ENCODE measurements at places on chromosomes 2 and 18.

DNA sequence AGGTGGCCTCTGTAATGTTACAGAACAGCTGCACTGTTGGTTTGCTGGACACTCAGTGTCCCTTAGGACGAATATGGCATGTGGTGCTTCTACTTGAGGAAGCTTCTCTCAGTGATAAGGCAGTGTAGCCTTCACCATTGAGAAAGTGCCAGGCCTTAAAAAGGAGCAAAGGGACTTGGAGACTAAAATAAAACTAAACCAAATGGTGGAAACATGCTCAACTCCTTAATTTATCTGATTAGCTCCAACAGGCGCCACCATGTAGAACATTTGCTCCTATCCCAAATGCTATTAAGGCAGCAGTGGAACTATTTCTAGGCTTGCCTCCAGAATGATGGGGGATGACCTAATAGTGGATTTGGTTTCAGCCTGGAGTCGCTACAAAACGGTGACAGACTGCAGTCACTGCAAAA lies 77.5 kb upstream of the MYL1 start:
- no peak for DNase-seq

DNA sequence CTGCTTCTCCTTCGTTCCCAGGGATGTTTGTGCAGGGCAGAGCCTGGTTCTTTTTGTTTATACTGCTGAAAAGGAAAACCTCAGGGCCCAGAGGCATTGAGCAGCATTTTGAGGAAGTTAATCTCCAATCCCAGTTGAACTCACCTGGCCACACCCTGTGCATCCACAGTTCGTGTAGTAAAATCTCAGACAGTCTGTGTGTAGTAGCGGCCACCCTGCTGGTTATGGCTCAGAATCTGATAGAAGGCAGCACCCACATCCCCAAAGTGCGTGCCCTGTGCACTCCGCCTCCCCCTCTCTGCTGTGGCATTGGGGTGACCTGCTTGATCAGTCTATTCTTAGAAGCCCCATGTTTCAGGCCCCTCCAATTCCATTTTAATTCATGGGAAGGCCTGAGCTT lies 10.9 kb downstream of the TRIB2 start:
- DNase-seq: no peak

- no peak for DNase-seq
Observed at GRCh38 chr2:946073-946948, 4.3 kb upstream of the SNTG2 start.

DNA sequence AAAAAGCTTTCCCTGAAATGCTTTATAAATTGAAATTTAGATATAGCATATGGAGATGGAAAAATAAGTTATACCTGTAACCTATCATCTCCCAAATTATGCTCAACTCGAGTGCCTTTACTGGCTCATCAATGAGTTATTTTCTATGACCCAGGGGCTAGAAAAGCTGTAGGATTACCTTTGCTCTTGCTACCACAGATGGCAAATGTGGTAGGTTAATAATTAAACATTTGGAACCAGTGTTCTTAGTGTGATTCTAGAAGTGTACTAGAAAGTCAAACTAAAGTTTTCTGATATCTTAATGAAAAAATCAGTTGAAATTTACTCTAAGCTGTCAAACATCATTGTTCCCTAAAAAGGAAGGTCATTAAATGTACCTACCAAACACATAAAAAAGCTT lies 22.5 kb downstream of the ALS2 start:
- no peak for DNase-seq

DNA sequence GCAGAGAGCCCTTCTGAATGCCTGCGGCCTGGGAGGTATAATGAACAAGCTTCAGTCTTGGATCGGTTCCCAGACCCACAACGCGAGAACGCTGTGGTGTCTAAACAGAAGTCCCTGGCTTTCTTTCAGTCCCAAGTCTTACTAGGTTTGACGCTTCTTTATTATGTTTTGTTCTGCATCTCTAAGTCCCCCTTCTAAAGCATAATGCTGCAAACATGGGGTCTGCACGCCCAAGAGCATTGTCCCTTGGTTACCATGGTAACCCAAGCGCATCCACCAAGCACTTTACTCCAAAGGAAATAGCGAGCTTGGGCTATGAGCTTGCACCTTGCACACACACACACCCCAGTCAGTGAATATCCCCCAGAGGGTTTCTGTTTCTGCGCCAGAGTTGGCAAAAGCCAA lies 193.7 kb downstream of the INO80D start:
- DNase-seq: no peak

DNA sequence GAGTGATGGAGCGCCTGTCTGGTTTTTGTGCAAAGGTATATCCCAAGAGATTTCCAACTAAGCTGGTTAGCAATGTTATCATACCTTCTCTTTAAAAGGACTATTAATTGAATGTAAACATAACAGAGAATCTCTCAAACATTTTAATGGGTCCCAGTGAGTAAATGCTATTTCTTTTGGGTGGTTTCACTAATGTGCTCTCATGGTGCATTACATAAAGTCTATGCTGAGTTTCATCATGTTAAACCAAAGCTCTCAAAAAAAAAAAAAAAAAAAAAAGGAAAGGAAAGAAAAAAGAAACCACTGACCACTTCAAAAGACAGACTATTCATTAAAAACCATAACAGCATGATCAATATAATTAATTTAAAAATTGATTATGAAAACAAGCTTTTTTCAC lies 119.1 kb upstream of the SCN1A start:
- no peak for DNase-seq

- DNase-seq: no peak
Observed at GRCh38 chr2:241321886-241322285, 6.2 kb downstream of the SEPTIN2 start.

DNA sequence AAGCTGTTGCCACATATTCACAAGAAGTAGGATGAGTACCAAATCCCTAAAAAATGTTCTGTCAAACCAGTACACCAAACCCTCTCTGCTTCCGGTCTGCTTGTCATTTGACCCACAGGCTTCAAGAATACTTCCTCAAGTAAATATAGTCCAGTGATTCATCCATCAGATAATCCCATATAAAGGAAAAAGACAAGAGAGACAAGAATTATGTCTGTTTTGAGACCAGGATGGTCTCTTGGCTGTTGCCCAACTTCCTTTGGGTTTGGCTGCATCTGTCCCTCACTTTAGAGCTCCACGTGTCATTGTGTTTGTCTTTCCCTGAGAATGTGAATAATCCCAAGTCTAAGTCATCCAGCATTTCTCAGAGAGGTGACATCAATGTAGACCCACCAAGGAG lies 91.5 kb upstream of the NRP2 start:
- DNase-seq: no peak

GRCh38 chr18:2494921-2495320 lies 76.4 kb downstream of the METTL4 start:
- DNase-seq: no peak

GRCh38 chr2:135875491-135876065 lies 665 bp downstream of the MCM6 start:
- peak; percentile 64 for DNase-seq

- no peak for DNase-seq
Observed at GRCh38 chr2:102344397-102344796, 11.2 kb upstream of the IL18R1 start.

GRCh38 chr2:237486334-237486818 lies 675 bp upstream of the MLPH start:
- DNase-seq: no peak

DNA sequence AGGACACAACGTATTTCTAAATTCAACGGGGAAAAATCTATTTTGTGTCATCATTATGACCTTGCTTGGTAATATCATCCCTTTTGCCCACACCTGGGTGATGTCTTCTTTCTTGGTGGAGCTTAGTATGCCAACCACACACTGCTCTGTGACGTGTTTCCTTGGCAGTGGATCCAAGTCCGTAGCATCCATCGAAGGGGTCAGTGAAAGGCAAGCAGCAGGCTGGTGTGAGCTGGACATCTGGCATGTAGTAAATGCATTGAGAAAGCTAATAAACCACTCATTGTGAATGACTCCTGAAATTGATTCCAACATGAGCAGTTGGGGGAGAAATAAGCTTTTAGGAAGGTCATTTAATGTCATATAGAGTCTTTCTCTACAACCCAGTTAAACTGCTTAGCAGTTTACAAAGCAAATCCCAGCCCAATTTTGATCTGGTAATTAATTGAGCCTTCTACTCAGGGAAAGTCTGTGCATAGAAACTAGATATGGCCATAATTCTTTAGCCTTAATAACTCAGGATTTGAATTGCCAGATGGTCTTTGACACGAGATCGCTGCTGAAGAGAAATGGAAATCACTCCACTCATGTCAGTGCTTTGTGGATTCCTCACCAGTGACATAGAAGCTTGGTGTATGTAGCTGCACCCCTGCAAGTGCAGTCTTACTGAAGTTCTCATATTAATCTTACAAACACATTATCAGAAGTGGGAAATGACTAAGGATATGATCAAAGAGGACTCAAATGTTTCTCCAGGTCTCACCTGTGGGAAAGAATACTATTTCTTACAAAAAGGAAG lies 494.8 kb downstream of the CMPK2 start:
- DNase-seq: no peak

DNA sequence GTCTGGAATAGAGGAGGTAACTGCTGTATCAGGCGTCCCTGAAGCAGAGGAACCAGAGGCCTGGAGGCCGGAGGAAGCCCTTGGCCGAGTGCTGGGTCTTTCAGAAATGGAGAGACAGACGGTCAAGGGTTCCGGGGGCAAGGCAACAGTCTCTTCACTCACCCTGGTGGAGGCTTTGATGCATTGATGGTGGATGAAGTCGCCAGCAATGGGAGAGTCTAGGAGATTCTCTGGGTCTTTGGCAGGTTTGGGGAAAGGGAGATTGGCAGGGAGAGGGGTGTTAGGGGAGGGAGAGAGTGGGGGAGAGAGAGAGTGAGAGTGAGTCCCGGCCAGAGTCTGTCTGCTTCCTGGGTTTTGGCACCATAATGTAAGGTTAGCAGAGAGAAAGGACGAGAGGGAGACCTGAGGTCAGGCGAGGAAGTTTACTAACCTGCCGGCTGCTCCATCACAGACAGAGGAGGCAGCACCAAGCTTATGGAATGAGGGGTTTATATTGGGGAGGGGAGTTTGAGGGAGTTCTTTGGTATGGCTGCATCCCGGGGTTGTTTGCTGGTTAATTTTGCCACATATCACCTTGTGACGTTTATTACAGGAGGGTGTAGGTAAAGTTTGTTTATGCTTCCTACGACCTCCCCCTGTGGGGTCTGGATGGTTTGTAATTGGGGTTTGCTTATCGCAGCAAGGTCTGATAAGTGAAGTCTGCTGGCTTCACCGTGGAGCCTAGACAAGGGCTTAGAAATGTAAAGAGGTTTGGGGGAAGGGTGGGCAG lies 19.6 kb downstream of the COMMD1 start:
- no peak for DNase-seq

DNA sequence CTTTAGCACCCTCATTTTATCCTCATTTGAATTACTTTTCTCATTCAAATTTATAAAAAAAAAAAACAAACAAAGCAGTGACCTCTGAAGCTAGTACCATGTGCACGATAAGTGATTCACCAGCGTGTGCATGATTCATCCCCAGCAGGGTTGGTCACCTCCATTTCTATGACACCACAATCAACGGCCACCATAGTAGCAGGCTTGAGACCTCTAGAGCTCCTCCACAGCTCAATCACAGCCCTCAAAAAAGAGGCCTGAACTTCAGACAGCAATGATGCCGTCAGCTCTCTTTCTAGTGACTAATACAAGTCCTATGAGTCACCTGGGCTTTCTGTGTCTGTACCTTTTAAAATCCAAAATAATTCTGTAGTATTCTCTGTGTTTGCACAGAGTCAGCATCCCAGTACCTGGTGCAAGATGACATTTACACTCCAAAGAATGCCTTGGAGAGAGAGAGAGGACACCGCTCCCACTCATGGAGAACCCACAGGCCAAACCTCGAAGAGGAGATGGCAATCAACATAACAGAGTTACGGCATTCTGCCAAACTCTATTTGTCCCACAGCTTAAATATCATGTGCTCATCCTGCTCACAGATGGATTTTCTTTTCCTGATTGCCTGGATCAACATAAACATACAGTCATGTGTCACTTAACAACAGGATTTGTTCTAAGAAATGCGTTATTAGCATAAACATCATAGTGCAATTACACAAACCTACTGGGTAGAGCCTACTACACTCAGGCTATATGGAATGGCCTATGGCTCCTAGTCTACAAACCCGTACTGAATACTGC lies 58.7 kb downstream of the L3MBTL4 start:
- DNase-seq: no peak

GRCh38 chr18:58495207-58495606 lies 133.7 kb downstream of the ALPK2 start:
- DNase-seq: no peak

DNA sequence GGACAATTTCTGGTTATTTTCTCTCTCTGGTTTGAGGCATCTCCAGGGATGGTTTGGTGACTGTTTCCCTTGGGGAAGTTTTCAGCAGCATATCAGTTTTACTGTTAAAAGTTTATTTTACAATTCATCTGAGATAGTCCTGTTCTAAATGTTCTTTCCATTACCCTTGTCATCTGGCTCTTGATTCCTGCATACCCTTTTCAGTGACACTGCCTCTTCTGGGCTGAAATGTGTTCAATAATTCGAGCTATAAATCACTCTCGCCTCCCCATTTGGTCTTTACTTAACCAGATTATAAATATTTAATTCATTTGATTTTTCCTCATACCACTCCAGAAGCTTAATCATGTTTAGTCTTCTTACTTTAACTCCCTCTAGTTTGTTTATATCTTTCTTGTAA lies 9.5 kb downstream of the DCC start:
- DNase-seq: no peak

Data from stimulated activated CD4-positive, alpha-beta T cell treated with anti-CD3 and anti-CD28 coated beads, Interleukin-4, amount 100 ng/mL, for 4 hours (primary cell).